ENCODE measurements at places on chromosomes 3 and 15.

DNA sequence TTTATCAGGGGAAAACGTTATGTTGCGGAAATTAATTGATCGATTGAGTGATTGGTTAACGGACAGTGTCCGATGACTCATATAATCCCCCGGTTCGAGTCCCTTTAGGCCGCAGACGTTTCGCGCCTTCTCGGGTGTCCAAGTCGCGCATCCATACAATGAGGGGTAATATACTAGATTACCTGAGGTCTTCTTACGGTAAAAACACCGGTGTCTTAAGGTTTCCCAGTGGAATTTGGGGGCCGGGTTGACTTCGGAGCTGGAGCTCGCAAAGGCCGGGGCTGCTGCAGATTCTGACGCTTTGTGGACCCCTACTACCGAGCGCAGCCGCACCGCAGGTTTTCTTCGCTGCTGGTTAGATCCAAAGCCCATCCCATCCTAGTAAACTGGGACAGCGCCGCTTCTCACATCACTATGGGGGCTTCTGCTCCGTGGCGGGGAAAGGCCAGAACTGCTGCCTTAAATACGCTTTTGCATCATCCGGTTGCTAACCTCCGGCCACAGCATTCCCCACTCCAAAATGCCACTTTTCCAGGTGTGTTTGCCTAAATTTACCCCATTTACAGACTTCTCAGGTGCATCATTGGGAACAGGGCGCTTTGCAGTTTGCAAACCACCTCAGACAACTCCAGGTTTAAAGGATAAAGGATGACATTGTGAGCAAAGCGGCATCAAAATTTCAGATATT lies 858 bp upstream of the SACM1L start:
- DNase-seq: peak; percentile 69

GRCh38 chr3:121295979-121296378 lies 249.8 kb downstream of the POLQ start:
- no peak for DNase-seq

GRCh38 chr3:46713898-46714552 lies 3.6 kb downstream of the PRSS50 start:
- no peak for DNase-seq

DNA sequence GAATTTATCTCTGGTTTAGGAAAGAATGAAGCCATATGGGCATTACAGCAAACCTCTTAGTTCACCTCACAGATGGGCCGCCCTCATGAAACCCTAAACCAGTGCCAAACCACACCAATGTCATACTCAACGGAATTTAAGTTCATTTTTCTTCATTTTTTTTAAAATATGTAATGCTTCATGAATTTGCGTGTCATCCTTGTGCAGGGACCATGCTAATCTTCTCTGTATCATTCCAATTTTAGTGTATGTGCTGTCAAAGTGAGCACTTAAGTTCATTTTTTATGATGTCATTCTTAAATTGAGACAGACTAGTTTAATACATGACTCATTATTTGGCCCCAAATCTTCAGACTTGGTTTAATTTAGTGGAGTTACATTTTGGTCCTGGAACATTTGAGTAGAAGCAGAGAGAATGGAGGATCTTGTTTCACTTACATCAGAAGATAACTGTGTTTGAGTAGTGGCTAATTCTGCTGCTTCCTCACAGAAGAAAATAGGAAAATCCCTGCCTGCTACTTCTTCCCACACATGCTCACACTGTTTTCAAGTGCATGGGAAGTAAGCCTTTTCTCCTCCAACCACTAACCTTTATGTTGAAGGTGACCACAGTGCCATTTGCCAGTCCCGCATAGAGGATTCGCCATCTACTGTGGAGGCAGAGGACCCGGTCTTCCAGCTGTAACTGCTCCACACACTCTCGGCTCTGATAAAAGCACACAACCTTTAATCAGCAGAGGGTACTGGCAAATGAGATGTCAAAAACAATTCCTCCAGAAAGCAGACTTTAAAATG lies 63.3 kb downstream of the ZNF106 start:
- DNase-seq: peak; percentile 76

DNA sequence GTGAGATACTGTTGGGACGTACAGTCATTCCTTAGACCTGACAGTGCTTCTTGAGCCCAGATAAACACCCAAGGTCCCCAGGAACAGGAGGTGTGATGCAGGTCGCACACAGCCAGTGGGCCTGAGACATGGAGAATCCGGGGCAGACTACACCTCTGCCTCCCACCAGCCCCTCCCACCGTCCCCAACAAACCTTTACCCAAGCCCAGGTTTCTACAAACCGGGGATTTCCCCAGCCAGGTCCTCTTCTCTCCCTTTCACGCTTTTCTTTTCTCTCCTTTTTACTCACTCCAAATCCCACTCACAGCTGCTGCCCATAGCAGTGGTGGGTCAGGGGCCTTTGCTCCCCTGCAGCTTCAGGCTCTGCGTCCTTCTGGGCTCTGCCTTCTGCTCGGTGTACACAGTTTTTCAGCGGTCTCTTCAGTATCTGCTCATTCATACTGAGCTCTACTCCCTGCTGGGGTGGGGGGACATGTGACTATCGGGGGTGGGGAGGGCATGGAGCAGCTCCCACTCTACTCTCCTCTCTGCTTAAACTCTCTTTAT lies 4.8 kb upstream of the PCSK6 start:
- no peak for DNase-seq

GRCh38 chr3:38122712-38123290 lies 14.1 kb downstream of the ACAA1 start:
- no peak for DNase-seq

DNA sequence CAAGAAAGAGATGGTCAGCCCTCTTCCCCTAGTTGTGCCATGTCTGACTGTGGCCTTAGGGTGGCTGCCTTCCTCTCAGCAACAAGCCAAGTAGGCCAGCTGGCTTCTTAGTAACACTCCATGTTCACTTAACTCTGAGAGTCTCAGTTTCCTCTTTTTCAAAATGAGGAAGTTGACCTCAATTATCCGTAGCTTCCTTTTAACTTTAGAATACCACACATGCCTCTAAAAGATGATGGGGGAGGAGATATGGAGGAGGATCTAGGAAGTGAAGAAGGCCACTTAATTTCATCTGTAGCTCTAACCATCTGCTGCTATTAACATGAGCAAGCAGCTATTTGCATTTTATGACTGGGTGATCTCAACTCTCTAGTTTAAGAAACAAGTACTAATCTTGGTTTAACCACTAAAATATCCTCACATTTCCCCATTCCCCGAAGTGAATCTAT lies 32.9 kb downstream of the CD200R1L start:
- no peak for DNase-seq

- no peak for DNase-seq
Observed at GRCh38 chr3:47573190-47574172, 5.2 kb downstream of the CSPG5 start.

DNA sequence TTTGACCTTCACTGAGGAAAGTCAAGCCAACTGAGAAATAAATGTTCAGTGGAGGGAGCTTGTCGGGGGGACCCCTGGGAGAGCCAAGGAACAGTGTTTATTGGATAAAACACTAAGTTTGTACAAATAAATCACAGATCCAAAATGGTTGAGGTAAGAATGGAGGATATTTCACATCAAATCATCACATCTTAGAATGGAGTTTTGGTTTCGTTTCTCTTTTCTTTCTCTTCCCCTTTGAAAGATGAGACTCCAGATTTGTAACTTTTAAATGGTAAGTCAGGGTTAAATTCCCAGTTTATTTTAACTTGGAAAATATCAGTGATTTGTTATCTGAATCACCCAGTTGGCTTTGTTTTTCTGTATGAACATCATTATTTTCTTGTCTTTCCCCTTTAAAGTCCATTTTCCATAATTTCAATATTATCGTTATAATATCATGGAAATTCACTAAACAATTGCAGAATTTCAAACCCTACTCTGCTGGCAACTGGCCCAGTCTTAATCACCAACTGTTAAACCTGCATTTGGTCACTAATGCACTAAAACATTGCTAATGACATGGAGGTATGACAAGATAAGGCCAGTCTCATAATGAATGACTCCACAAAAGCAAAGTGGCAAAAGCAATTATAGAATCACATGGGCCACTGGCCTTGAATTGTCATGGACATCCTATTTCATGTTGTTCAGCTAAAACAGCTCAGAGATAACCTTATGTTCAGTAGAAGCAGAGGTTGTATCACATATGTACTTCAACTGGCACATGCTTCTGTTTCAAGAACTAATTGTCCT lies 295.1 kb downstream of the SHOX2 start:
- no peak for DNase-seq

GRCh38 chr3:148839805-148840204 lies 12.2 kb downstream of the CPB1 start:
- no peak for DNase-seq
